Vagina (tissue), 2 donors: ENCODE measurements at places on chromosomes 4 and X.

GRCh38 chr4:151409470-151410313, 716 bp downstream of the FHIP1A start:
- no peak for DNase-seq
- no peaks in the 10 kb centered on the region for H3K36me3 ChIP-seq
- H3K4me3 ChIP-seq, result peak overlapping the region; percentile 56
- peaks cover 13% of the 10 kb centered on the region for H3K4me1 ChIP-seq
- H3K27ac ChIP-seq, result peak overlapping the region; percentile 82

DNA sequence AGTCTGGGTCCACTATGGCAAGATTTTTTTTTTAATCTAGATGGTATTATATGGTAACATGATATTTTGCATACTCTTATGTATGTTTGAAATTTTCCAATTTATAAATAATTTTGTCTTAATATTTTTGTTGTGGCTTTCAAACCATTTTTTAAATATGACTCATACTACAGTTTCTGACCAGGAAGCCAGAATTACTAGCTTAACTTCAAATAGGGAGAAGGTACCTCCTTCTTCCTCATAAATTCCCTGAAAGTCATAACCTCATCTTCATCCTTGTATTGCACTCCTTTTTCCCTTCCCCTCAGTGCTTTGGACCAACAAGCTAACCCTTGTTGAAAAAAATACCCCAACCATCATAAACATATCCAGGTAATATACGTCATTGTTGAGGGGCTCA, 21.6 kb downstream of the ARAP2 start:
- H3K36me3 ChIP-seq, result no peaks in the 10 kb centered on the region
- no peak overlapping the region for H3K27ac ChIP-seq
- peaks cover 23% of the 10 kb centered on the region for H3K4me1 ChIP-seq
- no peak for DNase-seq
- H3K4me3 ChIP-seq, result no peak overlapping the region

GRCh38 chr4:156321203-156321602, 367.5 kb upstream of the CTSO start:
- DNase-seq, result no peak
- no peak overlapping the region for H3K27ac ChIP-seq
- no peak overlapping the region for H3K4me3 ChIP-seq
- no peaks in the 10 kb centered on the region for H3K27me3 ChIP-seq
- H3K36me3 ChIP-seq, result no peaks in the 10 kb centered on the region
- H3K4me1 ChIP-seq, result no peaks in the 10 kb centered on the region

DNA sequence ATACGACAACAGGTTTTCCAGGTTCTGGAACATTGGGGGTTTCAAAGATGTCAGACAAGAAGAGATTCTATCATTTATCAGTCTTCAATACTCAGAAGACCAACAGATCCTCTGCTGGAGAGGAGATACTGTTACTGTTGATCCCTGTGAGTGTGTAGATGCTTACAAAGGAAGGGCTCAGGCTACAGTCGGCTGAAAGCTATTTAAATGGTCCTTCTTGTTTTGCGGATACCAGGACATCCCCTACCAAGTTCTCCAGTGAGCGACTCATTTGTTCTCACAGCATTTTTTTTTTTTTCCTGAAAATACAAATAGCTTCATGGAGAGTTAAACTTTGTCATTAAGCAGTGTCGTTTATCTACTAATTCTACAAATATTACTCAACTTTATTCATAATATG, 201.6 kb downstream of the CAMK2D start:
- no peaks in the 10 kb centered on the region for H3K36me3 ChIP-seq
- peaks cover 21% of the 10 kb centered on the region for H3K4me1 ChIP-seq
- H3K27ac ChIP-seq, result no peak overlapping the region
- no peak for DNase-seq
- no peaks in the 10 kb centered on the region for H3K27me3 ChIP-seq

GRCh38 chr4:178414042-178414441, 971.8 kb upstream of the AGA start:
- no peak overlapping the region for H3K27ac ChIP-seq
- no peaks in the 10 kb centered on the region for H3K36me3 ChIP-seq
- no peaks in the 10 kb centered on the region for H3K4me1 ChIP-seq
- no peak overlapping the region for H3K4me3 ChIP-seq
